T-helper 1 cell treated with Interleukin-12 subunit alpha and Interleukin-12 subunit beta and Interleukin-4 antibody, amounts not matched to agents 30 ng/mL and 1 ng/mL, for 36 hours (primary cell): ENCODE measurements at places on chromosomes 5 and 9. TPM values are rescaled to one million over a fixed set of nuclear protein-coding genes. Genes with fewer than 3 reads are reported as not detected.

The TTC23L gene
- total RNA-seq = 0.81 TPM in 1 of 2 replicates, not detected in the other

The SH3RF2 gene
- 0.34 and 0.61 TPM in 2 replicates for total RNA-seq

The STK32A gene
- not detected in 2 replicates for total RNA-seq

The DNAI1 gene
- not detected in 2 replicates for total RNA-seq

The KCNT1 gene
- not detected in 2 replicates for total RNA-seq

The NPR3 gene
- total RNA-seq = not detected in 2 replicates

The TAF11L10 gene
- not detected in 2 replicates for total RNA-seq

The ADRA1B gene
- not detected in 2 replicates for total RNA-seq

The CSF2 gene
- total RNA-seq = 240 and 246 TPM in 2 replicates

The TAF11L5 gene
- not detected in 2 replicates for total RNA-seq

The SLC12A2 gene
- 18.2 and 20.2 TPM in 2 replicates for total RNA-seq

The TPM2 gene
- total RNA-seq = 4.6 and 9.9 TPM in 2 replicates

The GGTA1 gene
- total RNA-seq = 0.20 TPM in 1 of 2 replicates, not detected in the other

The NLN gene
- 7.9 and 12.1 TPM in 2 replicates for total RNA-seq

The UBTD2 gene
- 5.7 and 6.4 TPM in 2 replicates for total RNA-seq

The SLC22A5 gene
- 4.8 and 5.0 TPM in 2 replicates for total RNA-seq

The CCDC192 gene
- not detected in 2 replicates for total RNA-seq

The SLC9A3 gene
- 1.3 and 1.5 TPM in 2 replicates for total RNA-seq

The PCDHA3 gene
- not detected in 2 replicates for total RNA-seq

The FOXI1 gene
- total RNA-seq = 0.10 TPM in 1 of 2 replicates, not detected in the other

The TRIM32 gene
- total RNA-seq = 20.5 and 21.5 TPM in 2 replicates

The PLAC8L1 gene
- 0.96 TPM in 1 of 2 replicates, not detected in the other for total RNA-seq

The BRINP1 gene
- total RNA-seq = not detected in 2 replicates

The SPATA31E1 gene
- total RNA-seq = not detected in 2 replicates

The FAM169A gene
- total RNA-seq = 4.2 and 6.0 TPM in 2 replicates
